Stimulated activated CD8-positive, alpha-beta memory T cell treated with anti-CD3 and anti-CD28 coated beads, Interleukin-15, amount 100 ng/mL, for 24 hours (primary cell): ENCODE measurements at places on chromosomes 2 and 18.

GRCh38 chr2:69241093-69241492 is 145.9 kb downstream of the GFPT1 start:
- no peak for DNase-seq

GRCh38 chr2:74569686-74570085 is 15.2 kb downstream of the DOK1 start:
- DNase-seq: no peak

- no peak for DNase-seq
Observed at GRCh38 chr2:20677301-20678085, 10.5 kb downstream of the GDF7 start.

DNA sequence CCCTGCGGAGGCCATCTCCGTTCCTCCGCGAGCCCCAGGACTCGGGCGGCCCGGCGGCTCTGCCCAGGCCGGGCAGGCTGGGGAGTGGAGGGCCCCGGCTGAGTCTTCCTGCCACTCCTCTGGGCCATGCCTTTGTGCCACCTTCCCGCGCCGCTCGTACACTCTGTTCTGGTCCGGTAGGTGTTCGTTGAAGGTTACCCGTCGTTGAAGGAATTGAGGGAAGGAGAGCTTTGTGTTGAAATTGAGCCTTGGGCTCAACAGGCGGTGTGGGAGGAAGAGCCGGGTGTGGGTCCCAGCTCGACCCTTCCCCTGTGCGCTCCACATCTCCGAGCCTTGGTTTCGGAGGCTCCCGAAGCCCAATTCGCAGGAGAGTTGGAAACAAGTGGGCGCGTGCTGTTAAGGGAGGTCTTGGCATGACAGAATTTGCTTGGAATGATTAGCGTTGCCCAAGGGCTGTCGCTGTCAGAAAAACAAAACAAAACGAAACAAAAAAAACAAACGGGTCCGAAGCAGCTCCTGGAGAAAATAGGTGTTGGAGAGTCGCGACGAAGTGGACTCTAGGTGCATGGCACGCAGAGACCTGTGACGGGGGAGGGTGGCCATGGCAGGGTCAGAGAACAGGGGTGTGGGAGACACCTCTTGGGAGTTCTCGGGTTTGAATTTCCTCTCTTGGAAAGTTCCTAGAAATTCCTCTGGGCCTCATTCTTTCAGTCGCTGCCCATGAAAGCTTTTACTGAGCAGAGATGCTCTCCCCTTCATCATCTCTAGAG is 1.2 kb upstream of the MZT2A start:
- DNase-seq: no peak

DNA sequence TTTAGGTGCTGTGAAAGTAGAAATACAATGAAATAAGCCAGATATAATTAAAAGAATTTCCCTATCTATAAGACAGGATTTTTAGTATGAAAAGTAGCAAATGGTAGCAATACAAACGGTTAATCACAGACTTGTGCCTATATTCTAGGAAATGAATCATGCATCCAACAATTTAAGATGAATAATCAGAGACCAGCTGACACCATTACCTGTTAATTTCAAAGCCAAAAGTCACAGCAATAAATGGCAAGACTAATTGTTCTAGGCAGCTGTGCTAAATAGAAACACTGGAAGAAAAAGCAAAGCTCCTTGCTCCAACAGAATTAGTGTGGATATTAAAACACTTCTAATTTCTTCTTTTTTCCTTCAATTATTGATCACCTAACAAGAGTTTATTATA is 35.1 kb upstream of the MPP4 start:
- no peak for DNase-seq

- no peak for DNase-seq
Observed at GRCh38 chr2:160610041-160610440, 116.4 kb upstream of the RBMS1 start.

DNA sequence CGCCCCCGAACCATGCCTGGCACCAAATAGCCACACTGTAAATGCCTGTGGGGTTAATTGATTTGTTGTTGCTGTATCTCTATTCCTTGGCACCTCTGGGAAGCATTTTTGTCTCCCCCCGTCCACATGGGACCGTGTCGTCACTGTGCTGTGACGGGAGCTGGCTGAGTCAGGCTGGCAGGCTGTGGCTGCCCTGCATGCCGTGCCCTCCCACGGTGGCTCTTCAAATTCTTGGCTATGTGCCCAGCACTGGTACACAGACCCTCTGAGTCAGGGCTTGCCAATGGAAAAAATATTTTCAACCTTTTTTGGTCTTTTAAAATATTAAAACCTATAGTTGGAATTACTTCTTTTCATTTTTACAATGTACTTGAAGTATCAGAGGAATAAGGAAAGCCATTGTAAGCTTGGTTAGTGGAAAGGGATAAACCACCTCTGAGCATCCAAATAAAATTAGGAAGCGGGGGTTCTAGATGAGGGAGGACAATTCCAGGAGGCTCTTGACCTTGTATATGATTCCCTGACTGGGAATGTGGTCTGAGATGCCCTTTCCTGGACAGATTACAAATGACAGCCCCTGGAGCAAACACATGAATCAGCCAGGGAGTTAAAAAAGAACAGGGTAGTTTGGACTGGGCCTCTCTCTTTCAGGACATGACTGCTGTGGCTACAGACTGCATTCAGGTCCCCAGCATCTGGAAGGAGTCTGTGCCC is 59.4 kb downstream of the DGKD start:
- no peak for DNase-seq

- no peak for DNase-seq
Observed at GRCh38 chr2:96105152-96105915, 11.0 kb downstream of the ADRA2B start.

DNA sequence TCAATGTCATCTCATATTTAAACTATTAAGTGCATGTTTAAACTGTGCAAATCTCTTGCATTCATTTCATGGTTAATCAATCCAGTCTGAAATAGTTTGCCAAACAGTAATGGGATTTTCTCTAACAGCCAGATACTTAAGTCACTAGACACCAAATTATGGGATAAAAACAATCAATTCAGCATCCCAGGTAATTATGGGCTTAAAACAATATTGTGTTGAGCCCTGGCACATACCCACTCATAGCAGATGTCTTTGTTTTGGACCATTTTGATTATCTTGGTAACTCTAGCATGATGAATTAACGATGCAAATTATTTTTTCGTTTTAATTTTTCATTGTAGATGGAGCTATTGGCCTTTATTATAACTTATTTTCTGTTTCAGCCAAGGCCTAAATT is 118.5 kb upstream of the CD302 start:
- DNase-seq: no peak

DNA sequence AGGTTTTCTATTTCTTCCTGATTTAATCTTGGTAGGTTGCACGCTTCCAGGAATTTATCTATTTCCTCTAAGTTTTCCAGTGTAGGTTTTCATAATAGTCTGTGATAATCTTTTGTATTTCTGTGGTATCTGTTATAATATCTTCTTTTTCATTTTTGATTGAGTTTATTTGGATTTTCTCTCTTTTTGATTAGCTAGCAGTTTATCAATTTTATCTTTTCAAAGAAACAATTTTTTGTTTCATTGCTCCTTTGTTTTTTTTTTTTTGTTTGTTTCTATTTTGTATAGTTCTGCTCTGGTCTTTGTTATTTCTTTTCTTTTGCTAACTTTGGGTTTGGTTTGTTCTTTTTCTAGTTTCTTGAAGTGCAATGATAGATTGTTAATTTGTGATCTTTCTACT is 51.3 kb downstream of the G6PC2 start:
- DNase-seq: no peak

DNA sequence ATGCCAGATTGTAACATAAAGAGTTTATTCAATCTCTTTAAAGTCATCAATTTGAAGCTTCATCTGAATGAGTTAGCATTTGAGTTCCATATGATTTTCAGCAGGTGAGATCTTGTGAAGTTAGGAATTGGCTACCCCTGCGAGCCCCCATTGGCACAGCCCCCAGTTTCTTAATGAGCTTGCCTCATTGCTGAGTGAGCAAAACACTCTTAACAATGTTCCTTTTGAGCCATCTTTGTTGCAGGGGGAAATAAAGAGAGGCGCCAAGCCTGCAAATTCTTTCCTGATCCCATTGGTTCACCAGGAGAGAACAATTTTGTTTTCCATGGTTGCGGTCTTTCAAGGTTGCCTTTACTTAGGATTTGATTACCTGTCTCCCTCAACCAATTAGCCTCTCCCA is 18.7 kb downstream of the DPP10 start:
- no peak for DNase-seq

DNA sequence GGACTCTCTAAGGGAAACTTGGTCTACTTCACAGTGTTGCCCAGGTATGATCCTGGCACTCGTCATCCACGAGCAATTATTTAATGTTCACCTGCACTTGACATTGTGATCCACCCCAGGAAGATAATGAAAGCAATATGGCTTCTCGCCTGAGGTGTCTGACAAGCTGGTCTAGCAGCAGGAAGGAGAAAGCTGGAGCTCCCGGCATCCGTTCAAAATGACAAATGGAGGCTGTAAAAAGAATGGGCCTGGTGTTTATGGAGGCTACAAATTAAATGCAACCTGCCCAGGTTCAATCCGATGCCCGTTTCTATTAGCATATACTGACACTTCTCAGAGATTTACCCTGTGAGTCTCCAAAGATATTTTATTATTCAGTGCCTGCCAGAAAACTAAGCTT is 317.6 kb downstream of the CTNNA2 start:
- DNase-seq: no peak

DNA sequence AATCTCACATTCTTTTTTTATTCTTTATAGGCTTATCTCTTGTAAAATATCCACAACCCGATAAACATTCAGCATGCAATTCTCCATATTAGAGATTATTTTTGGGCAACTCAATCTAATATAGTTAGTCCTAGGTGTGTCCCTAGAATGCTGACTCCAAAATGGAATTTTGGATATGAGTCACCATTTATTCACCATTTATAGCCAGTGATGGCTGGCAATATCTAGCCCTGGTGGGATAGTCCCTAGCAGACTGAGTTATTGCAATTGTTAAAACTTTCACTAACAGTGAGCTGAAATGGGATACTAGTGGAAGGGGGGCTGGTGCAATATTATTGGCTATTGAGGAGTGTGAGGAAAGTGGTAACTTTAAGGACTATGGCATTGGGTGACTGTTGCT is 401.6 kb downstream of the SLC4A3 start:
- no peak for DNase-seq

DNA sequence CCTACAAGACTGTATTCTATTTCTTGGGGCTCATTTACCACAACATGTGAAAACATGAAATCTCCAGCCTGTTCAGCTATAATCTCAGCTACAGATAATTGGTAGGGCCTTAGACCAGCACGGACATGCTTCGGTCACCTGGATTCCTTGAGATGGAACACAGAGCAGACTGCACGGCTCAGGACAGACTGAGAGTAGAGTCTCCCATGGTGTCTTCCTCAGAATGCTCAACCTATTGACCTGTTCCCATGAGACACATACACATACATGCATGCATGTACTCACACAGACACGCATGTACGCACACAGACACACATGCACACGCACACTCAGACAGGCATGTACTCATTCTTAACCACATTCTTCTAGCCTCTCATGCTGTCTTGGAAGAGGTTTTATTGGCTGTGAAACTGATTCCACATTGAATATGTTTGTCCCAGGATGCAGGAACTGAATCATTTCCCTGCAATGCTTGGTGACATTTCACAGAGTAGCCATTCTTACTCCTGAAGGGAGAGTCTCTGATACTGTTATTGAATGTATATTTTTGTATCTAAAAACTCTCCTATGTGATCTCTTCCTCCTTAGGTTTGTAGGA is 23.5 kb upstream of the BZW1 start:
- DNase-seq: no peak

DNA sequence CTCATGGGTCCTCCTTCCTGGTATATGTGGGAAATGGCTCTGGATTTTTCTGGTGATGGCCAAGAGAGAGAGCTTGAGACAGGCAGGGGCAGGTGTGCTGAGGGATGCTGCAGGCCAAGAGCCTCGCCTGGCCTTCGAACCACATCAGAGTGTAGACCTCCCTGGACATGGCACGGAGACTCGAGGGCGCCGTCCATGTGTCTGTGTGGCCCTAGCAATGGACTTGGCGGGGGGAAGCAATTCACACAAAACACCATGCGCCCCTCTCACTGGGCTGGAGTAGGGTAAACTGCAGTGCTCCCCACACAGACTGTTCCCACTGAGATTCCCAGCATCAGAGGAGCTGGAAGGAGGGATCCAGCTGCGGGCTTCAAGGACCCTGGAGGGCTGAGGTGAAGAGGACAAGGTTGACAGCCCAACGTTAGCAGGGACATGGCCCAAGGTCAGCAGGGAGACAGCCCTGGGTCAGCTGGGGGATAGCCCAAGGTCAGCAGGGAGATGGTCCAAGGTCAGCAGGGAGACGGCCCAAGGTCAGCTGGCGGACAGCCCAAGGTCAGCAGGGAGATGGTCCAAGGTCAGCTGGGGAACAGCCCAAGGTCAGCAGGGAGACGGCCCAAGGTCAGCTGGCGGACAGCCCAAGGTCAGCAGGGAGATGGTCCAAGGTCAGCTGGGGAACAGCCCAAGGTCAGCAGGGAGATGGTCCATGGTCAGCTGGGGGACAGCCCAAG is 75.4 kb upstream of the HDAC4 start:
- DNase-seq: no peak

DNA sequence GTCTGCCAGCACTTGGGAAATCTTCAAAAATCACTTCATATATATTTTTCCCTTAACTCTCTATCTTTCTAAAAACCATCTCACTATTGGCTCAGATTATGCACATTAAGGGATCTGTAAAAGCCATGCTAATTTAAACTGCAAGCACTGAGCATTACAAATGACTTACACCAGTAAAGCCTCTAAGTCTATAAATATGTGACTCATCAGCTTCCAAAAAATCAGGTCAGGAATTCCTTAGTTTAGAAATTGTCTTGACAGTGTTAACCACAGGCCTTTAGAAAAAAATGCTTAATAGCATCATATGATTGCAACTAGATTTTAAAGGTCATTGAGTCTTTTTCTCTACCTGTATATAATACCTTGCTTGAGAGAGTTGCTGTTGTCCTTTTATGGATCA is 1113.6 kb upstream of the PIK3C3 start:
- DNase-seq: no peak

DNA sequence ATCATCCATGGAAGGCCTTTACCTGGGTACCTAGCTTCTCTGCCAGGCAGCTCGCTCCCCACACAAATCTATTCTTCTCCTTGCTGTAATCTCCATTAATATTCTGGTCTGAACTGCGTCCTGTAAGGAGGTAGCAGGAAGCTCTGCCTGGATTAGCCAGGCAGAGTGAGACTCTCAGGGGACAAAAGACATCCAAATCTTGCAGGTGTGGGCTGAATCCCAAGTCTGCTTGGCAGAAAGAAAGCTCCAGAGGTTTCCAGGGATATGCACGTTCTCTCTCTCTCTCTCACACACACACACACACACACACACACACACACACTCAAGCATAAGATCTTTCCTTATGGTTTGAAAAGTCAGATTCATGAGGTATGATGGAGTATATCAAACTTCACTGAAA is 66.5 kb downstream of the THNSL2 start:
- DNase-seq: no peak

DNA sequence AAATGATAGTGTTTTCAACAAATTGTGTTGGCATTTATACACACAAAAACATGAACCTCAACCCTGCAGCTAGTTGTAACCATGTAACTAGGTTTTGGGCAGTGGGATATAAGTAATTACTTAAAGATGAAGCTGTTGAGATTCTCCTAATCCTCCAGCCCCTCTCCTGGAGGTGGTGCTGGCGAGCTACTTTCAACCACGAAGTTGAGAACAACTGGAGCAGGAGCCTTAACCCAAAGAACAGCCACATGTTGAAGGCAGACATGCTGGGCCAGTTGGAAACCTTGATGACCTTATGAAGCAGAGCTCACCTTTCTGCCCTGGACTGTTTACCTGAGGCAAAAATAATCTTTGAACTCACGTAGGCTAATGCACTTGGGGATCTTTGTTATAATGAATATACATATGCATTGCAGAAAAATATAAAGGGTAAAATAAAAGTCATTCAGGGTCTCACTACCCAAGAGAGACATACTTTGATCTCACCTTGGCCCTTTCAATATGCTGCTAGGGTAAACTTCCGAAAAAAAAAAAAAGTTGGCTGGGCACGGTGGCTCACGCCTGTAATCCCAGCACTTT is 89.6 kb upstream of the NPAS2 start:
- no peak for DNase-seq
